Activated CD4-positive, alpha-beta T cell treated with anti-CD3 and anti-CD28 coated beads for 48 hours (primary cell): ENCODE measurements at places on chromosomes 4 and X.

DNA sequence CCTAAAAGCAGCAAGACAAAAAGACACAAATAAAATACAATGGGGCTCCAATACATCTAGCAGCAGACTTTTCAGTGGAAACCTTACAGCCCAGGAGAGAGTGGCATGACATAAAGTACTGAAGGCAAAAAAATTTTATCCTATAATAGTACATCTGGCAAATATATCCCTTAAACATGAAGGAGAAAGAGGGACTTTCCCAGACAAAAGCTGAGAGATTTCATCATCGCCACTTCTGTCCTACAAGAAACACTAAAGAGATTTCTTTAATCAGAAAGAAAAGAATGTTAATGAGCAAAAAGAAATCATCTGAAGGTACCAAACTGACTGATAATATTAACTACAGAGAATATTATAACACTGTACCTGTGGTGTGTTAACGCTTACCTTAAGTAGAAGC is 86.4 kb downstream of the ANKRD17 start:
- DNase-seq, result no peak

- no peak for DNase-seq
These were observed 17.7 kb downstream of the GUCY2F start for GRCh38 chrX:109464231-109464630.

DNA sequence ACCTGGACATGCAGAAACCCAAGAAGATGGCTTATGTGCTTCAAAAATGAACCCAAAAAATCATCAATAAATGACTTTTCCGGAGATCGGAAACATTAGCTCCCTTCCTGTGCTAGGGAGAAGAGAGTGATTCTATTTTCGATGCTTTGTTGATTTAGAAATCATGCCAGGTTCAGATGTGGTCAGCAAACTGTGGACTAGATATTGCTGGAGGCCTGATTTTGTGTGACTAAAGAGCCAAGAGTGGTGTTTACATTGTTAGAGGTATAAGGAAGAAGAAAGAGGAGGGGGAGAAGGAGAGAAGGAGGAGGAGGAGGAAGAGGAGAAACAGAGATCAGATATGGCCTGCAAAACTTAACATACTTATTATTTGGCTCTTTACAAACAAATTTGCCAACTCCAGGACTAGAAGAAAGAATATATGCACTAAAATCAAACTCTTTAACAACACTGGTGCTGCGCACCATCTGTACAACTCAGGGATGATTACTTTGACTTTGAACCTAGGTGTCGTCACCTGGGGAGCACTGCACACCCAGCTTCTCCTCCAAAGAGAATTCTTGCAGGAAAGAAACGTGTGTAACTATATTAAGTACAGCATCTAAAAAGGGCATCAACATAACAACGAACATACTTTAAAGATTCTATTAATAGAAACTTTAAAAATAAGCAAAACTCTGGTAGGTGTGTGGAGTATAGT is 664.9 kb upstream of the LCORL start:
- no peak for DNase-seq

DNA sequence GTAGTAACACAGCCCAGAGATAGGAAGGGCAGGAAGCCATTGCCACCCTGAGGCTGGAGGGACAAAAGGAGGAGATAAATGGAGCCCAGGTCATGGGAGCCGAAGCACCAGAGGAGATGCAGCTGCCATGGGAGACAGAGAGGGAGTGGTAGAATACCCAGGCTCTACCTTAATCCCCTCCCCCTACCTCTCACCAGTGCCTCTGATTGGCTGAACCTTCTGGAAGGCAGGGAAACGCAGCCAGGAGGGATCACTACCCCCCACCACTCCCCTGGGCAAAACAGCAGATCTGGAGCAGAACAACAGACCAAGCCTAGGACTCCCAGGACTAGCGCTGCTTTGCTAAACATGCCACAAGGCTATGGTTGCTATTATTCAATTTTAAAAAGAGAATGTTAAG is 114.2 kb downstream of the ZNF827 start:
- no peak for DNase-seq

DNA sequence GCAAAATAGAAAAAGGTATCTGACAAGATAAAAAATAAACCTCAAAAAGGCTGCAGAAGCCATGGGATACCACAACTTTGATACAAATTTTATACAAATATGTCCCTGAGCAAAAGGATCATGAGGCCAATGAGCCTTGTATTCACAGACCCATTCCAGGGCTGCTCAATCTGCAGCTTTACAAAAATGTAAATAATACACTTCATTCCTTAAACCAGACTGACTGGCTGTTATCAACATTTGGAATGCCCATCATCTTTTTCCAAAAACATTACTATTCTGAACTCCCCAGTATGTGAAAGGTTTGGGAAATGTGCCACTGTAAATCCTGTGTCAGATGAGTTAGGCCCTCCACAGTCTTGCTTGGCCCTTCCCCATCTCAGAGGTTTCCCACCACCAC is 25.5 kb downstream of the SCARB2 start:
- DNase-seq, result no peak

DNA sequence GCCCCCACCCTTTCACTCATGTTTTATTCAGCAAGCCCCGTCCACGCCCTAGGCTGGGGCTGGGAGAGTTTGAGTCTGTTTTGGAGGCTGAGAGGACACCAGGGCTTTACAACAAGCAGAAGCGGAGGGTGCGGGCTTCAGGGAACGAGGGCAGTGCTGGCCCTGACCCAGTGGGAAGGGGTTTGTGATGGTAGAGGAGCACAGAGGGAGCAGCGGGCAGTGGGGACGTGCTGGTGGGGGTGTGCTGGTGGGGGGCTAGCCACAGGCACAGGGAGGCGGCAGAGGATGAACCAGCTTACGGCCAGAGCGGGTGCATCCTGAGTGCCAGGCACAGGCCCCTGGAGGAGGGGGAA is 26.4 kb downstream of the NSG1 start:
- no peak for DNase-seq

GRCh38 chrX:136806891-136807410 is 26.2 kb upstream of the ARHGEF6 start:
- DNase-seq, result no peak

- DNase-seq, result no peak
These were observed 86.5 kb upstream of the RPL34 start for GRCh38 chr4:108533876-108534275.

GRCh38 chr4:57404483-57404882 is 294.3 kb upstream of the IGFBP7 start:
- DNase-seq, result no peak

GRCh38 chr4:105859233-105859632 is 36.0 kb upstream of the NPNT start:
- DNase-seq, result no peak

- DNase-seq, result no peak
These were observed 195.8 kb downstream of the MAML3 start for GRCh38 chr4:139957986-139958738.

- no peak for DNase-seq
These were observed 125.8 kb downstream of the KIT start for GRCh38 chr4:54783402-54784110.

DNA sequence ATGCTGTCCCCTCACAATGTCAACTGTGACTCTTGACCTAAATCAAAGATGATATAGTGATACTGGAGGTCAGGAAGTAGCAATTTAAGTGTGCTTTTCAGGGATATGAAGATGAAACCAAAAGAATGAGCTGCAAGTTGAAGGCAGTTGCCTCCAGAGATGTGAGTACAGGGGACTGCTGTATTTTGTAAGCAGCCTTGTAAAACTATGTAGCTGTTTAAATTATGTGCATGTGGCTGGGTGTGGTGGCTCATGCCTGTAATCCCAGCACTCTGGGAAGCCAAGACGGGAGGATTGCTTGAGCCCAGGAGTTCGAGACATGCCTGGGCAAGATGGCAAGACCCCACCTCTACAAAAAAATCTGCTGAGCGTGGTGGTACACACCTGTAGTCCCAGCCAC is 15.1 kb upstream of the TNIP2 start:
- no peak for DNase-seq

GRCh38 chr4:145881989-145882388 is 56.6 kb downstream of the ZNF827 start:
- no peak for DNase-seq

DNA sequence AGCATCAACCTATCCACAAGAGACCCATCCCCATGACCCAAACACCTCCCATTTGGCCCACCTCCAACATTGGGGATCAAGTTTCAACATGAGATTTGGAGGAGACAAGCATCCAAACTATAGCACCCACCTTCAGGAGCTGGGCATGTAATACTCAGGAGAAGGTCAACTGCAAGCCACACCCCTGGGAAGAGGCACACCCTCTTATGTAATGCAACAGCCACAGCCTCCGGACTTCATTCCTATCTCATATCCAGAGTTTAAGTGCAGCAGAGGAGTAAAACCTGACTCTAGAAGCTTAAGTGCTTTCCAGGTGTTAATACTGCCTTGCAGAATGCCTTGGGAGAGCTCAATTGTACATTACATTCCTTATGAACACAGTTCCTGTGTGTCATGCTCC is 197.4 kb downstream of the PTTG2 start:
- DNase-seq, result no peak
